AG09319 (cell line): ENCODE measurements at places on chromosomes 4 and X.

- DNase-seq, result no peak
These were observed 109.6 kb downstream of the PPP3CA start for GRCh38 chr4:101237773-101238172.

DNA sequence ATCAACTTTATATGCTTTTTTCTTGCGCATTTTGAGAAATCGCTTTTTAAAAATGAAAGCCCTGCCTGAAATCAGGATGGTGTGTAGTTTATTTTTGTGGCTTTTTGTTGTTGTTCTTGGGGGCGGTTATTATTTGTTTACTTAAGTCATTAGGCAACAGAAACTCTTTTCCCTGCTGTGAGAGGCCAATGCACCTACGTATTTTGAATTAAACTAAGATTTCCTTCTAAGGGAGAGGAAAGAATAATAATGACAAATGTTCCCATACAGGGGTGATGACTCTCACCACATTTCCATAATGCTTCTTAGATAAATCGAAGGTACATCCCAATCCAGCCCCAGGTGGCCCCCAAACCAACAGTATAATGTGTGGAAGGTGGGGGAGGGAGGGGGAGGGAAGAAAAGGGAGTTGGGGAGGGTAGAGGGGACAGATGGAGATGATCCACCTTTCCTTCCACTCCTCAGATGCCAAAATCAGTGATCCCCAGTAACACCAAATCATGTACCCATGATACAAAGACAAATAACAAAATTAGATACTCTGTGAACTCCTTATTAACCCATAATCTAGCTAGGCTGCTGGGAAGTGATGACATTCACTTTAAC is 39.6 kb downstream of the ZNF827 start:
- DNase-seq, result no peak

GRCh38 chrX:66489339-66489738 is 149.5 kb downstream of the EDA2R start:
- DNase-seq, result no peak

DNA sequence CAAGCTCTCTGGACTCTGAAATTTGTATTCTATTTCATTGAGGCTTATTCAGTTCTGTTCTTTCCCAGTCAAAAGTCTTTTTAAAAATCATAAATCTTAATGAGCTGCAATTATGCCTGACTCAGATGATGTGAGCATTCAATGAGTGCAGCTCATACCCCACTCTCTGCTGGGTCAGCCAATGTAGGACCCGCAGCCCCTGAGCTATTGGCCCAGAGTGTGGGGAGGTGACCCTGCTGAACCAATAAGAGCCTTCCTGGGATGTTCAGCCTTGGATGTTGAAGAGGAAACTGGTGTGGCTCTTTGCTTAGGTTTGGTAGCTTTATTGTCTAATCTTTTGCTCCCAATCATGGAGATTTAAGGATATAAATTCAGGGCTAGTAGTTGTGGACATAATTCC is 12.1 kb upstream of the TCEAL4 start:
- no peak for DNase-seq

GRCh38 chr4:33714971-33715370 is 2529.3 kb downstream of the ARAP2 start:
- no peak for DNase-seq

- no peak for DNase-seq
These were observed 230.8 kb upstream of the AGTR2 start for GRCh38 chrX:115939636-115940160.

DNA sequence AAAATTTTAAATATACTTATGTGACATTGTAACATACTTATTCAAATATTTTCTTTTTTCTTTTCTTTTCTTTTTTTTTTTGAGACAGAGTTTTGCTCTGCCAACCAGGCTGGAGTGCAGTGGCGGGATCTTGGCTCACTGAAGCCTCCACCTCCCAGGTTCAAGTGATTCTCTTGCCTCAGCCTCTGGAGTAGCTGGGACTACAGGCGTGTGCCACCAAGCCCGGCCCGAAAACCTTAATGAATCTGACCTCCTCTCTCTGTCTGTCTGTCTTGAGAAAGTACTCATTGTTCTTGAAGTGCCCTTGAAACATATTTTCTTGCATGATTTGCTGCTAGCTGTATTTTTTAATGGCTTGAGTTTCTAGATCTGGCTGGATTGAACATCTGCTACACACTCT is 136.8 kb downstream of the ANAPC4 start:
- DNase-seq, result no peak

DNA sequence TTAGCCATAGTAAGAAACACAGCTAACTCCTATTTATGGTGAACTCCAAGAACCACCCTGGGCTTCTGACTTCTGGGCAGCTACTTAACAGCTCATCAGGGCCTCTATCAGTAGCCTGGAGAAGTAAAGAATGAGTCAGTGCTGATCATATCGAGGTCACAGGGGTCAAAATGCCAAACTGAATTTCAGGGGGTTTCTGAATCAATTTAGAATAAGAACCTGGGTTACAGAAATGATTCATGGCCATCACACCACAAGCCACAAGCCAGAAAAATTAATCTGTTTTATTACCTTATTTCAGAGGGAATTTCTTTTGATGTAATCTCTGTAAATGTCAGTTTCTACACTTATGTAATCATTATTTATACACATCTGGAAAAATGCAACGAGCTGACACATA is 64.4 kb downstream of the CHST7 start:
- no peak for DNase-seq

- no peak for DNase-seq
These were observed 115.6 kb downstream of the SMIM20 start for GRCh38 chr4:26029568-26030131.

- no peak for DNase-seq
These were observed 40.9 kb upstream of the MSX1 start for GRCh38 chr4:4818415-4819212.

GRCh38 chr4:95318483-95318882 is 230.3 kb downstream of the UNC5C start:
- no peak for DNase-seq

GRCh38 chr4:89807441-89808140 is 29.4 kb downstream of the SNCA start:
- DNase-seq, result no peak

DNA sequence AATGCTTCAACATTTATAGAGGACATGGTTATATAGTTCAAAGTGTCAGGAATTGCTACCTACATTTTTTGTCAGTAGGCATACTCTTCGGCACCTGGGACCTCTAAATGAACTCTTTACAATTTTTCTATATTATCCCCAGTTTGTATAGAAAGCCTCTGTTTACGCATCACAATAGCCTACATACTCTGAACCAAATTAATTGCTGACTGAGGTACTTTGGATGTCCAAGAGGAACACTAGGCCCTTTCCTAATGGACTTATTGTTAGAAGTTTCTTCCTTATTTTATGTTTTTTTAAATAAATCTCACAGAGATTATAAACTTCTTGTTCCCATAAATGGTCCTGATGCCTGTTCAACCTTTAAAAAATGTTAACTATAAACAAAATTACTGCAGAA is 8.4 kb upstream of the AFF2 start:
- DNase-seq, result no peak

- DNase-seq, result no peak
These were observed 128.8 kb upstream of the GPC4 start for GRCh38 chrX:133544115-133544514.

DNA sequence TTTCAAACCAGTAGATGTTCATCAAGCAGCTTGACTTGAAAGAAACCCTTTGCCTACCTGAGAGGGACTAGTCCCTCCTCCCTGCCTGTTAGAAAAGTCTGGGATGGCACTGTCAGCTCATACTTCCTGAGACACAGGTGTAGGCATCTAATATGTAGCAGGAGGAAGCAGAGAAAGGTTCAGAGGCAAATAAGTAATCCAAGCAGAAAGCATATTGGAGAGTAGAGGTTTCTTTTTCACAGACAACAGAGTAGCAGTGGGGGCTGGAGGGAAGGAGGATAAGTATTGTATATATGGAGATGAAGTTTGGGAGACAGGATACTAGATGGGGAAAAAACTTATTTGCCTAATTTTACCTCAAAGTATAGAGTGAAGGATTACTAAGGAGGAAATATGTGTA is 81.5 kb downstream of the FNIP2 start:
- no peak for DNase-seq

GRCh38 chr4:151218343-151218742 is 58.6 kb upstream of the PRSS48 start:
- DNase-seq, result no peak

GRCh38 chrX:124435616-124436015 is 89.3 kb downstream of the SH2D1A start:
- DNase-seq, result no peak

DNA sequence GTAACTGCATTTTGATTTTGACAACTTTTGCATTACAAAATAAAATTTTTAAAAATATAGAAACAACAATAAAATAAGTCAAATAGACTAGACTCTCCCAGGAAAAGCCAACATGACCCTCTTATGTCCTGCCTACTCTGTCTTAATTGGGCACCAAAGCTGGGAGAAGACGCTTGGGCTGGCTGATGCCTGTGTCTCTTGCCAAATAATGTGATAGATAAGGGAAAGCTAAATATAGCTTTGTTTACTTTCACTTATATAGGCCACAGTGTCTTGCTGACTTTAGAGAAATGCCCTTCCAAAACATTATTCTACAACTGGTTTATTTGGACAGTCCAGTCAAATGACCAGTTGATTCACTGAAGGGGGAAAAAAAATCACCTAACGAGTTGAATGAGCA is 54.2 kb downstream of the FMR1NB start:
- DNase-seq, result no peak

DNA sequence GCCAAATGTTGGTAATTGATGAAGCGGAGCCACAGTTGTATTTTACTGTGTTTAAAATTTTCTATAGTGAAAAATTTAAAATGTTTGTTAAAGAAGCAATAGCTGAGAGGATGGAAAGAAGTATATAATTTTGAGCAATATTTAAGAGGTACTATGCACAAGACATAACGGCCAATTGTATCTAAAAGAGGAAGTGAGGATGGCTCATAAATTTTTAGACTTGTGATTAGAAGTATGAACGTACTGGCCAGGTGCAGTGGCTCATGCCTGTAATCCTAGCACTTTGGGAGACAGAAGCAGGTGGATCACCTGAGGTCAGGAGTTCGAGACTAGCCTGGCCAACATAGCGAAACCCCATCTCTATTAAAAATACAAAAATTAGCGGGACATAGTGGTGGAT is 12.7 kb upstream of the HHIP start:
- no peak for DNase-seq

GRCh38 chr4:79852305-79852730 is 220.7 kb downstream of the ANTXR2 start:
- peak; percentile 72 for DNase-seq

GRCh38 chr4:103634236-103634635 is 85.5 kb downstream of the TACR3 start:
- DNase-seq, result no peak

DNA sequence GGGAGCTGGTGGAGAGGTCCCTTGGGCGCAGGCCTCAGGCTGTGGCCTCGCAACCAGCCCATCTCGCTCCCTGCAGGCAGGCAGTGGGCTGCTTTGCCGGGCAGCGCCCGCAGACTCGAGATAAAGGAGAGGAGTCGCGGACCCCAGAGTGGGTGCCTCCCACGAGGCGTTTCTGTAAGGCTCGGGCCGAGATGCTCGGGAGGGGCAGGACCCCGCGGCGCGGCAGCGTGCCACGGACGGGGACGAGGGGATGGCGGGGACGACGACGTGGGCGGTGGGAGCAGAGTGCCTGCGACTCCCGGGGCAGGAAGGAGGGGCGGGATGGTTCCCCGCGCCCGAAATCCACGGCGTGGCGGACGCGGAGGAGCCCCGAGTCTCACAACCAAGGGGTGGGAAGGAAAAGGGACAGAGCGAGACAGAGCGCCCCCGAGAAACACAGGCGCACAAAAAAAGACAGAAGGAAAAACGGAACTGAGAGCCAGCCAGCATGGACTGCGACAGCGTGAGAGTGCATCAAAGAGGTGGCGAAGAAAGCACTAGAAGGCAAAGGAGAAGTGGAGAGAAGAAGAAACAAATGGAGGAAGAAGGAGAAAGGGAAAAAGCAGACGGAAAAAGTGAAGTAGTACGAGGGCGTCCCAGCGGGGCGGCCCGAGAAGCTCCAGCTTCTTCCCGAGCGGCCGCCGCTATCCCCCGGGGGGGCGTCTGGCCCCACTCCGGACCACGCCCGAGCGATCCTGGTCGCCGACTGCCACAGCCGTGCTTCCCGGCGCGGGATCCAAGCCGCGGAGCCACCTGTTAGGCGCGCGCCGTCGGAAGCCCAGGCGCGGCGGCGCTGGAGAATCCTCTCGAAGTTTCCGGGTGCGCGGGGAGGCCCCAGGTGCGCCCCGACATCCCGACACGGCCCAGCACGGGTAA is 1.5 kb downstream of the BEND4 start:
- DNase-seq, result no peak

GRCh38 chr4:100420571-100420970 is 97.3 kb downstream of the EMCN start:
- no peak for DNase-seq

- no peak for DNase-seq
These were observed 12.3 kb downstream of the CASP3 start for GRCh38 chr4:184636897-184637296.

DNA sequence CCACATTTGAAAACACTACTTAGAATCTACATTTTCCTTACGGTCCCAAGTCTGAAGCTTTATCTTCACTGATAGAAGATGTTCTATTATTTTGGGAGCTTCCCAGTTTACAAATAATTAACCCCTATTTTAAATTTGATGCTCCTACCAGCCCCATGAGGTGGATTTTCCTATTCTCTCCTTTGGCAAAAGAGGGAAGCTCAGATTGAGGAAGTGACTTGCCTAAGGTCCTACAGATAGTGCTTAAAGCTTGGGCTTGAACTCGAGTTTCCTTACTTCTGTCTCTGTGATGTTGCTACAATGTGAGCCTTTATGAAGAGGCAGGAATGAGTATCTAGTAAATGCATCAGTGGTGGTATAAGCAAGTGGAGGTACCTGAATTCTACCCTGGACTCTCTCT is 27.5 kb downstream of the HEPH start:
- no peak for DNase-seq

DNA sequence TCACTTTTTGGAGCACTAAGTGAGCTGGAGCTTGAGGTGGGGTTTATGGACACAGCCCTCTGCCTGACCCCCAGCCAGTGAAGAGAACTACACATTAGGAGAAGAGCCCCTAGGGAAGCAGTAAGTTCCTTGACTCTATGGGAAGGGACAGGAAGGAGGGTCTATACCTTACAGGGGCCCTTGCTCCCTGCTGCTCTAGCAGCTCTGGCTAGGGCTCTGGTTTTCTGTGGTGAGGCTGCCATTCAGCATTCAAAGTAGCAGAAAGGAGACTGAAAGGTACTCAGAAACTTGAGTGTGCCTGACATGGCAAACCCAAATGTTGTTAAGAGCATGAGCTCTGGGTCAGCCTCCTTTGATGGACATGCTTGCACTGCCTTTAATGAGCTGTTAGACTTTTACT is 144.0 kb upstream of the KIT start:
- no peak for DNase-seq

DNA sequence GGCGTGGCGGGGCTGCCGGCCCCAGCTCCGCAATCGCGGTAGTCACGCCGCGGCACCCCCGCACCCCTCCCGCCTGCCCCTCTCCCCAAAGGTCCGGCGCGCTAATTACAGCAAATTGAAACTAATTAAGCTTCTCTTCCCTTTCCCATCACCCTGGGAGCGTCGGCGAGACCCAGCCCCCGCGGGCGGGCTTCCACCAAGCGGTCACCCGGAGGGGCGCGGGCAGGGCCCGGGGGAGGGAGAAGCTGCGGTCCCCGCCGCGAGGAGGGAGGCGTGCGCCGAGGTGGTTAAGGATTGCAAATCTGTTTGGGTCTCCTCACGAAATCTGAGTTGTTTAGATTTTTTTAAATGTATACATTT is 13.1 kb downstream of the ARX start:
- DNase-seq, result no peak

GRCh38 chr4:112282860-112283667 is 2.6 kb downstream of the TIFA start:
- DNase-seq, result no peak

GRCh38 chr4:62543002-62543401 is 1342.9 kb downstream of the ADGRL3 start:
- DNase-seq, result no peak

- DNase-seq, result no peak
These were observed 33.7 kb downstream of the CLOCK start for GRCh38 chr4:55512922-55513571.
